Fibroblast of skin of left biceps (primary cell): ENCODE measurements at places on chromosomes 5 and 9.

DNA sequence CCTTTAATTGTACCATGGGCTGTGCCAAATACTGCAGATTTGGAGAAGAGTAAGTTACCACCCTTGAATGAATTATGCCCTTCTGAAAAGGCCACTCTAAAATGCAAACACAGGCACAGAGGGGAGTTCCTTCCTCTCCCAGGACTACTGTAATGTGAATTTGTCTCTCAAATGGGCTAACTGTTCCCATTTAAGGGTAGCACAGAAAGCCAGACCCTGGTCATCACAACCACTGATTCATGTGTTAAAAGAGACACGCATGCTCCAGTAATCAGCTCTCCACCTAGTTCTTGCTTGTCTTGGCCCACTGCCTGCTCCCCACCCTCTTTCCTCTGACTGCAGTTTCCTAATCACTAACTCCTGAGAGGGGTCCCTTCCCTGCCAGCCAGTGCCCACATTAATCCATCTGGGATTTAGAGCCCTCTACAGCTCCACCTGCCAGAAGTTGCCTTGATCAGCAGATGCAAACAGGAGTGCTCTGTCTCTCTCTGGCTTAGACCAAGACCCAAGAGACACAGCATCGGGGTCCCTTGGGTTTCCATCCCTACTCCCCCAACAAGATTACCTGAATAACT lies 382.4 kb downstream of the TMEM167A start:
- DNase-seq, result no peak

DNA sequence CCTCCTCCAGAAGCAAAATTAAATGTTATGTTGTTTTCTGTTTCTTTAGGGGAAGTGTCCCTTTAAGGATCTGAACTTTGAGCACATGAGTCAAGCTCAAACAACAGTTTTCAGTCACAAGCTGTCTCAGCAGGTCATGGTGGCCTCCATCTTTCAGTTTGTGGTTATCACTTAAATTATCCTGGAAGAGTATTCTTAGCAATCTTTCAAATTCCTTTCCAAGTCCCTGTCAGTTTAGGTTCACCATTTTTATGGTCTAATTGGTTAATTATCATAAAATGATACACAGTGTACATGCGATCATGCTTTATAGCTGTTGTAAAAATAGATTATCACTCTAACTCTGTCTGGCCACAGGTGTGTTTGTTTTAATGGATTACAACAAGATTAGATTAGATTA lies 43.1 kb upstream of the SELENOP start:
- DNase-seq, result no peak

- DNase-seq, result no peak
Observed at GRCh38 chr9:2583308-2584013, 38.1 kb upstream of the VLDLR start.

- DNase-seq, result peak; percentile 86
Observed at GRCh38 chr5:77133061-77133758, 46.1 kb upstream of the ZBED3 start.

- no peak for DNase-seq
Observed at GRCh38 chr5:52107210-52107905, 680.4 kb upstream of the ITGA1 start.

- no peak for DNase-seq
Observed at GRCh38 chr5:141740885-141741284, 58.9 kb upstream of the ARAP3 start.

- DNase-seq, result no peak
Observed at GRCh38 chr5:43037636-43038495, 2.3 kb downstream of the ANXA2R start.

GRCh38 chr9:133955821-133956411 lies 36.2 kb downstream of the VAV2 start:
- DNase-seq, result no peak

- no peak for DNase-seq
Observed at GRCh38 chr5:103360475-103360874, 101.9 kb downstream of the MACIR start.

GRCh38 chr5:31990081-31990650 lies 184.0 kb downstream of the GOLPH3 start:
- no peak for DNase-seq

DNA sequence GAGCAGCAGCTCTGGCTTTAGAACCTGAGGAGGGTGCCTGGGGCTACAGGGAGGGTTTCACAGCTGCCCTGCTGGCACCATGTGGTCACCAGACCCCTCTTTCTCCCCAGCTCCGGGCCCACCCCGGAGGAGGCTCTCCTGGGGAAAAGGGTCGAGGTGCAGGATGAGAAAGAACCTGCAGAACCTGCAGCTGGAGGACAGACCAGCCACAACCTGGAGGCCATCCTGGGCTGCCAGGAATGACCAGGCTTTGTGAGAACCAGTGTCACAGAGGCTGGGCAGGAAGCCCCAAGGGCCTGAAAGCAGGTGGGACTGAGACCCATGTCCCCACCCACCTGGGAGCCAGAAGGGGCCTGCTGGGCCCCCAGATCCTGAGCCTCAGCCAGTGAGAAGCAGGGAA lies 23.0 kb downstream of the SEMA4D start:
- no peak for DNase-seq

DNA sequence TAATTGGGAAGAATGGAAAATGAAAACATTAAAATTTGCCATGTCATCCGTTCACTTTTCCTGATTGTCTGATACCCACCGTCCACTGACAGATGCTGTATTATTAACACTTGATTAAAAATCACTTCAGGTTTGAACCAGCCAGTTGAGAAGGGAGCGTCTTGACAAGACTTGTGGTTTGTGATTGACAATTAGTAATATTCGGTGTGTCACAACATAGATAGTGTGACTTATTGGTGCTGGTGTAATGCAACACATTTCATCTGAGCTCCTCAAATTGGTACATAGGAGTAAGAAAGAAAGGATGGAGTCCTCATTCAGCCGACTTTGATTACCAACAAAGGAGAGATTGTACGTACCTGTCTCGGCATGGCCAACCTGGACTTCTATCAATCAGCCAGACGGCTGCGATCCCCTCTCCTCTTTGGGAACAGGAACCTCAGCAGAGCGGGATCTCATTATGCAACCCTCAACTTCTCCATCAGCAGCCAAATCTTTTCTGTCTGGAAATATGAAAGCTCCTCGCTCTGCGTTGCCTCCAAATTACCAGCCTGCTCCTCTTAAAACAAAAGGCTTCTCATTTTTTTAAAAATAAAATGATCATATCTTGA lies 211.7 kb upstream of the MVB12B start:
- no peak for DNase-seq

DNA sequence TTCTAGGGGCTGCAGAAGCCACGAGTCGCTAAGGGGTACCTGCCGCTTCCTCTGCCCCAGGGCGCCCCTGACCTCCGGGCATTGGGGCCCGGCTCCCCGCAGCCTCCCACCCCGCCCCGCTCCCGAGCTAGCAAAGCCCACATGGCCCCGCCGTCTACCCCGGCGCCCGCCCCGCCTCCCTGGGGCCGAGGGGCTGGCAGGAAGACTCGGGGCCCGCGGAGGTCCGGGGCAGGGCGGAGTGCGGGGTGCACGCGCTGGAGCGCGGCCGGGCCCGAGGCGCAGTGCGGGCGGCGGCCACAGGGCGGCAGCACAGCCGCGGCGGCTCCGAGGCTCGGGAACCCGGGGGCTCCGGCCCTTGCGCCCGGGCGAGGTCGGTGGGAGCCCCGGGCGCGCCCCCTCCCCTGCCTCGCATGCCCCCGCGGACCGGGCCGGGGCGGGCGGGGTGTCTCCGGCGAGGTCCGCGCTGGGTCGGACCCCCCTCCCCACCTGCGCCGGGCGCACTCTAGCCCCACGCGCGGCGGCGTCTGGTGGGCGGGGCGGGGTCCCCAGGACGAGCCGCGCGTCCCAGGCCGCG lies 6.7 kb downstream of the NRARP start:
- DNase-seq, result no peak

DNA sequence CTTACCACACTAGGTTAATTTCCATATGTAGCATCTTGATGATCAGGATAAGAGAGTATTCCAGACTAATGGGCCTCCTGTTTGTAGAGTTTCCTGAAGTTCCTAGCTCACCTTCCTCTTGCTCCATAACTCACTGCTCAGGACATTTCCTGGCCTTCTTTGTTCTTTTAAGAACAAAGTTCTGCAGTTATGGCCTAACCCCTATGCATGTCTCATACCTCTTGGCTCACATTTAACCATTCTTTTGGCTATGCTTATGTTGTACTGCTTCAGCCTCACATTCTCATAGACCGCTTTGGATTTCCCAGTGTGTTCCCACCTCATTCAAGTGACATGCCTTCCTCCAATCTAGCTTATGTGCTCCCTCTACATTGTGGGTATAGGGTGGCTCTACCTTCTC lies 40.5 kb upstream of the HMGCS1 start:
- DNase-seq, result no peak

DNA sequence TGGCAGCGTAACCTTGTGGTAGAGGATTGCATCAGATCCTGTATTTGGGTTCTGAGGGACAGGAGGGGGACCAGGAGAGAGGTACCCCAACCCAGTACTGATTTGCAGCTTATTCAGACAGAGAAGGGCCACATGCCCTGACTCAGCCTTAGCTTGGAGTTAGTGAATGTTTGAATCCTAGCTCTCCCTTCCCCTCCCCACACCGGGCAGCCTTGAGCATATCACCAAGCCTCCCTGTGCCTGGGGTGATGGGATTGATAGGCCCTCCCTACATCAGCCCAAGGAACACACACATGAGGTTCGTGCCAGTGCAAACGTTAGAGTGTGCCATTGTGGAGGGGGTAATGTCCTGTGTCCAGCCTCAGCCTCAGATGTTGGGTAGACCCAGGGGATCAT lies 71.9 kb downstream of the AMBP start:
- DNase-seq, result no peak

DNA sequence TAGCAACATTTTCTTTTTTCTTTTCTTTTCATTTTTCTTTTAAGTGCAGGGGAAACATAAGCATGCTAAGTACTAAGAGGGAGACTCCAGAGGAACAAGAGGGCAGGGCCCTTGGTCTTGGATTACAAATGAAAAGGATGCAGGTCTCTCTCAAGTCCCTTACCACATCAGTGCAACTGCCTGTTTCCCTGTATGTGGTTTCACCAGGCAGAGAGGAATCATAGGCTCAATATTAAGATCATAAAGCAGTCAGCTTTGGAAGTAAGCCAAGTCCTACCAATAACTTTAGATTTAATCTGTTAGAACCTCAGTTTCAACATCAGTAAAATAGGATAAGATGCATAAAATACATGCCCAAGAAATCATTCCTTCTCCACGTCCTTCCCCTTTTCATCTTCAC lies 422.7 kb upstream of the PAPPA start:
- DNase-seq, result no peak

- no peak for DNase-seq
Observed at GRCh38 chr9:97786341-97786740, 66.7 kb upstream of the FOXE1 start.

- no peak for DNase-seq
Observed at GRCh38 chr9:1434052-1434767, 384.1 kb downstream of the DMRT2 start.

DNA sequence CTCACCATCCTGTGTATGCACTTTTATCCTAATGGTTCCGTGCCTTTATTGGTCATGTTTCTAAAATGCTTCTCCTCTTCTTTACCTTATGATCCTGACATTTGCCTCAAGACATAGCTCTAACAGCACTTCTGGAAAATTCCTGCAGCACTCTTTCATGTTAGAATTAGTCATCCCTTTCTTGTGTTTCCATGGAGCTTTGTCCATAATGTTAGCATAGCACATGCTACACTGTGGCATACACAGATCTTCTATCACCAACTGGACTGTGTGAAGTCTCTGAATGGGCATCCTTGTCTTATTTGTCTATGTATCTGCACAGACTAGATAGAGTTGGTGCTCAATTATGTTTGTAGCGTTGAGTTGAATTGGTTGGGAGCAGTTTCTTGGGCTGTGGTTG lies 2.0 kb downstream of the SCGB3A2 start:
- no peak for DNase-seq

DNA sequence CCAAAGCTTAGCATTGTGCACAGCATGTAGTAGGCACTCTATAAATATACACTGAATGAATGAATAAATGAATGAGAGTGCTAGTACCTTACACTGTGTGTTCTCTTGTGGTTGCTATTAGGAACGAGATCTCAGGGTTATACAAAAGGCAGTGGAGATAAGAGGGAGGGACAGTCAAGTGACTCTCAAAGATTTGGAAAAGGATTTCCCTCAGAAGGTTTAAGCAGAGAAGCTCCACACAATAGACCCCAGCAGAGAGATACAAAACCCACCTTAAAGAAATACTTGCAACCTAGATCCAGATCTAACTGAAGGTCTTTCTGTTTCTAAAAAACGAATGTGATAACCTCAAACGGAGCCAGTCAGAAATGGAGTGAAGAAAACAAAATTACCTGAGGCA lies 11.8 kb upstream of the EFNA5 start:
- DNase-seq, result no peak

- no peak for DNase-seq
Observed at GRCh38 chr5:59874675-59875074, 18.9 kb downstream of the PDE4D start.

DNA sequence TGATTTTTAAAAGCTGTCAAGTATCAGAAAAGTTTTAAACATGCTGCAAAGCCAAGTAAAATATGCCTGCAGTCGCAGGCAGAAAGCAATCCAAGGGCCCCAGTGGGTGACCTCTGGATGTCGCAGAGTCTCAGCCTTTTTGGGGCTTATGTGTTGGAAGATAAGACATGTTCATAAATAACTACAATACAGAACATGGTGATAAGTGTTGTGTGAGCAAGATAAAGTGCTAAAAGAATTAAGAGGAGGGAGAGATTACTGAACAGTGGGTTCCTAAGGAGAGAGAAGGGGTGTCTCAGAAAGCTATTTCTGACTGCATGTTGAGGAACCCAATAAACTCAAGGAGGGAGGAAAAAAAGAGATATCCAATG lies 78.9 kb upstream of the ADRB2 start:
- no peak for DNase-seq

GRCh38 chr9:12889402-12890106 lies 114.7 kb downstream of the LURAP1L start:
- DNase-seq, result no peak

GRCh38 chr5:119071561-119071995 lies 691 bp downstream of the DMXL1 start:
- DNase-seq, result no peak

DNA sequence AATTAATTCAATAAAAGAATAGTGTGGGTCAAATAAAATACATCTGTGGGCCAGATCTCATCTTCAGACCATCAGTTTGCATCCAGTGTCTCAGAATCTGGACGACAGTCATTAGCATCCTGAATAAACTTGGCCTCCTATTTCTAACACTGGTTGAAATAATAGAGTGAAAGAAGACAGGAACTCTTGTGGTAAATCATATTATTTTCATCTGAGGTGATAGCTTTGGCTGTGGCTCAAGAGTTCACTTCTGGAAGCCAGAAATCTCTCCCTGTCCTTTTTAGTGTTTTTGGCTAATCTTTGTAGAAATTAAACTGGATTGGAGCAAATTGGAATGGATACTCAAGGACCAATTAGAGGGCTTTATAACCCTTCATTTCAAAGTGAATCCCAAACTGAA lies 63.4 kb upstream of the HMHB1 start:
- no peak for DNase-seq

- DNase-seq, result no peak
Observed at GRCh38 chr9:135039266-135039870, 48.1 kb upstream of the OLFM1 start.

- DNase-seq, result no peak
Observed at GRCh38 chr9:113399646-113400200, 1.4 kb downstream of the ALAD start.

GRCh38 chr9:126301985-126302603 lies 24.5 kb upstream of the MVB12B start:
- no peak for DNase-seq
